Esophagus muscularis mucosa (tissue), 4 donors: ENCODE measurements at places on chromosomes 3 and 15.

- DNase-seq, result no peak
These were observed 141.1 kb upstream of the PTPRG start for GRCh38 chr3:61420136-61420759.

- no peak for DNase-seq
These were observed 302.5 kb downstream of the ZNF621 start for GRCh38 chr3:40827226-40827625.

GRCh38 chr15:39132954-39133600, 447.8 kb upstream of the THBS1 start:
- DNase-seq, result no peak

- no peak for DNase-seq
These were observed 79.7 kb upstream of the CRBN start for GRCh38 chr3:3259181-3259580.

GRCh38 chr3:178480274-178480673, 56.0 kb upstream of the KCNMB2 start:
- no peak for DNase-seq

GRCh38 chr3:135218782-135219181, 423.7 kb downstream of the EPHB1 start:
- DNase-seq, result peak; percentile 79

GRCh38 chr3:65785065-65785645, 253.6 kb downstream of the MAGI1 start:
- no peak for DNase-seq

DNA sequence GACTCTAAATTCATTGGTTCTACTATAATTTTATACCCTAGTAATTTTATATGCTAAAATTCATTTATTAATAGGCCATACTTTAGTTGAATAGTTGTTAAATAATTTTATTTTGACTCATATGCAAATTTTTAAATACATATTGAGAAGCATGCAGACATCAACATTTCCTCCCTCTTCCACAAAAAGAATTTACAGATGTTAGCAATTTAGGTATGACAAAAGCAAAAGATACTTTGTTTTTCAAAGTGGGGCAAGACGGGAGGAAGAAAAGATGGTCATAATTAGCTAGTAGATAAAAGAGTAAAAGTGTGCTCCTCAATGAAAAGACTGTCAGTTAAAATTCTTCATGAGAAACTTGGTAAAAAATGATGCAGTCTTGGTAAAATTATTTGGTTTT, 148.9 kb upstream of the TSPAN3 start:
- no peak for DNase-seq

- no peak for DNase-seq
These were observed 87.2 kb downstream of the TJP1 start for GRCh38 chr15:29734917-29735572.

DNA sequence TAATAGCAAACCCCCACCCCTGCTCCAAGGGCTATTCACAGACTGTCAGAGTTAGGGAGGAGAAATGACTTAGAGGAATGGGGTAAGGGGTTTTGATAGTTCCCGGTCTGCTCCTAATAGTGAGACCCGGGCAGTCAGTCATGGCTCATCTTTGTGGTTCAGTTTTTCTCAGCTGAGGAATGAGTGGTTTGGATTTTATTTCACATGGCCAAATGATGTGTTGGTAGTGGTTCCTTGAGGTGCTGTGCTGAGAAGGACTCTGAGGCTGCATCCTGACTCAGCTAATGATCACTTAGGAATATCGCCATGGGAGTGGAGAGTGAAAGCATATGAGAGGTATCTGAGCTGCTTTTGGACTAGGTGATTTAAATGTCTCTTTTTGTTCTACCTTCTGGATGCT, 80.2 kb downstream of the LPP start:
- peak; percentile 66 for DNase-seq

- DNase-seq, result no peak
These were observed 78.5 kb upstream of the LARS2 start for GRCh38 chr3:45309876-45310275.

DNA sequence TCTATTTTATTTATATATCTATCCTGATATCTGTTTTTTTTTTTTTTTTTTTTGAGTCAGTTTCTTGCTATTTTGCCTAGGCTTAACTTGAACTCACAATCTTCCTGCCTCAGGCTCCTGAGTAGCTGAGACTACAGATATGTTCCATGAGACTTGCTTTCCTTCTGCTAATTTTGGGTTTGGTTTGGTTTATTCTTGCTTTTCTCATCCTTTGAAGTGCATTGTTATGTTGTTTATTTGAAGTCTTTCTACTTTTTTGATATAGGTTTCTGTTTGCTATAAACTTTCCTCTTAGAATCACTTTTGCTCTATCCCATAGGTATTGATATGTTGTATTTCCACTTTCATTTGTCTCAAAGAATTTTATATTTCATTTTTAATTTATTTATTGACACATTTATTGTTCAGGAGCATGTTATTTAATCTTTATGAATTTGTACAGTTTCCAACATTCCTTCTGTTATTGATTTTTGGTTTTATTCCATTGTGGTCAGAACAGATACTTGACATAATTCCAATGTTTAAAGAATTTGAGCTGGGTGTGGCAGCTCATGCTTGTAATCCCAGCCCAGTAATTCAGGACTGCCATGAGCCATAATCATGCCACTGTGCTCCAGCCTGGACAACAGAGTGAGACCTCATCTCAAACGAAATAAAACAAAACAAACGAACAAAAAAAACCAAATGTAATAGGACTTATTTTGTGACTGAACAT, 62.3 kb upstream of the PLSCR4 start:
- DNase-seq, result no peak

GRCh38 chr3:56837196-56837955, 35.6 kb upstream of the ARHGEF3 start:
- no peak for DNase-seq

DNA sequence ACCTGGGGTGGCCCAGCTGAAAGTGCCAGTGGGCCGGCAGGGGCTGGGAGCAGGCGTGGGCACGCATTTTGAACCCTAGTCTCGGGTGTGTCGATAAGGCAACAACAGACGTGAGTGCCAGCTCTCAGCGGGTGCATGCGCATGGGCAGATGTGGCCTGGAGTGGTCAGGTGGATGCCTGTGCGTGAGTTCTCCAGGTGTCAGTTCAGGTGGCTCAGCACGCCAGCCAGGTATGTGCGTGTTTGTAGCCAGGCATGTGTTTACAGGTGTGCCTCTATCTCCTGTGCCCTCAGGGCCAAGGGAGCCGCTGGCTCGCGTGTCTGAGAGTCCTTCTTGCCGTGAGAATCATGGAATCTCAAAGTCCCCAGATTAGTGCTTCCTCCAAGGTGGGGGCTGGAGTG, 14.8 kb downstream of the CYP1A2 start:
- no peak for DNase-seq

- DNase-seq, result no peak
These were observed 37.7 kb downstream of the ALDH1L1 start for GRCh38 chr3:126142652-126143051.
